ENCODE measurements at places on chromosomes 12 and 14.
A peak's percentile ranks its signal among the peaks of the same experiment; 100 is the strongest.

DNA sequence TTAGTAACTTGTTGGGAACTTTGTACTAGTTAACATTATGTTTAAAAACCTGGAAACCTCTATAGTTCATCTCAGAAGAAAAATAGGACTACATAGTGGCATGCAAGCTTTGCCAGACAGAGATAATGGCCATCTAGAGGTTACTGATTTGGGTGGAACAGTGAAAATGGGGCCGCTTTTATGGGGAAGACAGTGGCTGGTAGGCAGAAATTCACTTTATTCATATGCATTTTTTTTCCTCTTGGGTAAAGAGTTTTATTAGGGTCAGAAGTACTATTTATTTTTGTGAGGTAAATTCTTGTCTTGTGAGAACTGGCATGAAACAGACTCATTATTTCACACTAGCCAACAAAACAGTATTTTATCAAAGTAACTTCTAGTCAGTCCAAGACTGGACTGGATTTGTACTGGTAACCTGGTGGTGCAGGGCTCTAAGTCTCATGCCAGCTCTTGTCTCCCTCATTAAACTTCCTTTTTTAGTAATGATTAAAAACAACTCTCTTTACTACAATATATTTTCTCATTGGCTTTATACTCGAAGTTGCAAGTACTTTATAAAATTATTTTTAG, 345.8 kb downstream of the RAD51B start:
- no peak for DNase-seq

DNA sequence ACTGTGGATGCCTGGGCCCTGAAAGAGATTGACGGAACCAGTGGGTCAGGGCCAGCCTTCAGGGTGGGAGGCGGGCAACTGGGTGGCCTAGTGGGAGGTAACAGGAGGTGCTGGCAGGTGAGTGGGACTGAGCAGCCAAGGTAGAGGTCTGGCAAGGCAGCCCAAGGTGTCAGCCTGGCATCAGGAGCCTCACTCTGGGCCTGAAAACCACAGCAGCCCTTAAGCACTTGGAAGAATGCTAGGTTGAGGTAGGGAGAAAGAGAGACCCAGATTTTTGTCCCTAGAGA, 315.8 kb upstream of the PRICKLE1 start:
- DNase-seq: no peak

GRCh38 chr14:25237845-25238244, 187.9 kb upstream of the STXBP6 start:
- DNase-seq: no peak

GRCh38 chr14:96502621-96503305, 581 bp downstream of the PAPOLA start:
- DNase-seq: peak; percentile 7

- DNase-seq: no peak
These were observed 27.3 kb downstream of the SLC25A47 start for GRCh38 chr14:100350276-100350926.

DNA sequence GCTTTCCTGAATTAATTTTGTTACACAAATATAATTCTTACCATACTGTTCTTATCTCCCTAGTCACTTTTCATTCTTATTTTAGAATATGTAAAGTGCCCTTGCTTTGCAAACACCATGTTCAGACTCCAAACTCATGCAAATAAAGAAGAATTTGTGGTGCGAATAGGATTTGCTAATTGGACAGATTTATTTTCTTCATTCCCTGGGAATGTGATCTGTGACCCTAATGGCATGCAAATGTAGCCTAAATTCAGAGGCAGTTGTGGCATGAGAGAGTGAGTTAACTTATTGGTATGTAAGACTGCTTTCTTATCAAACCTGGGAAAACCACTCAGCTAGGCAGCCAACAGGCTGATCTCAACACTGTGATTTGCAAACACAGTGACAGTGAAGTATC, 10.0 kb downstream of the CAPZA3 start:
- no peak for DNase-seq

- no peak for DNase-seq
These were observed 1089.8 kb downstream of the FLRT2 start for GRCh38 chr14:86619726-86620125.

- DNase-seq: no peak
These were observed 664.6 kb upstream of the FOXG1 start for GRCh38 chr14:28102001-28102400.

DNA sequence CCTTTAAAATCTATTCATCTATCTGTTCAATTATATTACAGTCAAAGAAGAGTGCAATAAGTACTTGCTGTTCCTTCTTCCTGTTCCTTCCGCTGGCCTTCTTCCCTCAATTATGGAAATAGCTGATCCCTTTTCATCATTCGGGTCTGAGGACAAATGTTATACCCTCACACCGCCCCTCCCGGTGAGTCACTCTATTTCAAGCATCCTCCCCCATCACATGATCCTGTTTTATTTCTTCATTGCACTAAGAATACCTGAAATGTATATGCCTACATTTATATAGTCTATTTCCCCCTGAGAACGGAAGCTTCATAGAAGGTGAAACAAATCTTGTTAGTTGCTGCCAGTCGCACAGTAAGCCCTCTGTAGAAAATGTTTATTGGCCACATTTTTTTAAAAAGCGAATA, 2.5 kb downstream of the SLC38A1 start:
- peak; percentile 9 for DNase-seq

GRCh38 chr14:44897845-44898151, 63.9 kb downstream of the KLHL28 start:
- DNase-seq: no peak

DNA sequence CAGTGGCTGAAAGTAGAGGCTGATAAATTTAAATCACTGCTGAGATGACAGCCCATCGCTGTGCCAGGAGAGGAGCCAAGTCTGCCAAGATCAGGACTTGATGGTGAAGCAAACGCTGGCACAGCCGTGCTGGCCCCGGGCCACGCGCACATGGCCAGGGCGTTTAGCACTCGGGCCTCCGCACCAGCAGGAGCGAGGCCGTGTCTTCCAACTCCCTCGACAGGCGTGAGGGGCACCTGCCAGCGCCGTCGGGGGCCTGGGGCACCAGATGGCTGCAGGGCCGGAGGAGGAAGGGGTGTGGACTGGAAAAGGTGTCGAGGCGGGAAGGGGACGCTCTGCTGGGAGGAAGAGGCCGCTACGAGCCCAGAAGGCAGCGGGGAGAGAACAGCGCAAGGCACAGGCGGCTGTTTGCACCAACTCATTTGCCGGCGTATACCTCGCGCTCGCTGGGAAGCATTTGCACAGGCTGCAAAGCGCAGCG, 29.5 kb downstream of the RIMBP2 start:
- DNase-seq: no peak

- no peak for DNase-seq
These were observed 59.5 kb downstream of the SMOC1 start for GRCh38 chr14:69938751-69939150.

DNA sequence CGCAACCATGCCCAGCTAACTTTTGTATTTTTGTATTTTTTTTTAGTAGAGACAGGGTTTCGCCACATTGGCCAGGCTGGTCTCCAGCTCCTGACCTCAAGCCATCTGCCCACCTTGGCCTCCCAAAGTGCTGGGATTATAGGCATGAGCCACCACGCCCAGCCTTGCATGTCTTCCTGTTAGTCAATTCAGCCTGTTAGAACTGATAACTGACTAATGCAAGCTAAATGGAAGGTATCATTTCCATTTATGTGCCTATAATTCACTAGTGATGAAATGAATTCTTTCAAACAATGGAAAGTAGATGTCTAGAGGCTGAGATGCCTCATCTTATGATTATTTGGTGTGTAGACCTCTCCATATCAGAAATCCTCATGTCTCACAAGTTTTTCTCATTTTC, 37.3 kb upstream of the DIP2B start:
- no peak for DNase-seq

DNA sequence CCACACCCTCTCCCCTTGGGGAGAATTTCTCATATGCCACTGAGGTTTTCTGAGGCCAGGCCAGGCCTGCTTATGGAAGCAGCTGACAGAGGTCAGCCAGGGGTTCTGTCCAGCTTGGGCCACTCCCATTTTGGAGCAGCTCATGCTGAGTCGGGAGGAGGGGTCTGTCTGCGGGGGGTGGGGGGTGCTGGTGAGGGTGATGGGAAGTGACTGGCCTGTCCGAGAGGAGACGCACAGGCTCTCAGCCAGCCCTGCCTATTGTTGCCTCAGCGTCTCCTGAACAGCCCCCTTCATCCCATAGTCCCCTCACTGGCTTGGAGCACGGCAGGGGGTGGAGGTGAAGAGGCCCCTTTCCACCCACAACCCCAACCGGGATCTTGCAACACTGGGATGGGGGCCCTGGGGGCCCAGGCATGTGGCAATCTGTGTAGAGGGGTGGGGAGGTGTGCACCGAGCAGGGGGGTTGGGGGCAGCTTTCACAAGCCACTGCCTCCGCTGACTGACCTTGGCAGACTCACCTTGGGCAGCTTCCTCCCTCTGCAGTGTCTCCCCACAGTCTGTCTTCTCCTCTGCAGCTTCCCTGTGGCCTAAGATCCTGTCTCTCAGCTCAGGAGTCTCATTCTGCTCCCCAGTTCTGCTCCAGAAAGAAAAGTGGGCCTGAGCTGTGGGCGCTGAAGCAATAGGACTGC, 5.5 kb downstream of the CEBPE start:
- DNase-seq: no peak

DNA sequence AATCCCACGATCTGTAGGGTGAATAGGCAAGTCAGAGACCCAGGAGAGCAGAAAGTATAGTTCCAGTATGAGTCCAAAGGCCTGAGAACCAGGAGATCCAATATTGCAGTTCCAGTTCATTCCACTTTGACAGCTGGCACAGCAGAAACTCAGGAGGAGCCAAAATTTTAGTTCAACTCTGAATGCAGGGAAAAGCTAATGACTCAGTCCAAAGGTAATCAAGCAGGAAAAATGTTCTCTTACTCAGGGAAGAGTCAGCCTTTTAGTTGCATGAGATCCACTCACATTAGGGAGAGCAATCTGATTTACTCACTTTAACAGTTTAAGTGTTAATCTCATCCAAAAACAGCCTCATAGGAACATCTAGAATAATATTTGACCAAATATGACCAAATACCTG, 130.2 kb upstream of the LRFN5 start:
- DNase-seq: no peak

GRCh38 chr12:14369311-14369710, 3.8 kb downstream of the ATF7IP start:
- DNase-seq: no peak

DNA sequence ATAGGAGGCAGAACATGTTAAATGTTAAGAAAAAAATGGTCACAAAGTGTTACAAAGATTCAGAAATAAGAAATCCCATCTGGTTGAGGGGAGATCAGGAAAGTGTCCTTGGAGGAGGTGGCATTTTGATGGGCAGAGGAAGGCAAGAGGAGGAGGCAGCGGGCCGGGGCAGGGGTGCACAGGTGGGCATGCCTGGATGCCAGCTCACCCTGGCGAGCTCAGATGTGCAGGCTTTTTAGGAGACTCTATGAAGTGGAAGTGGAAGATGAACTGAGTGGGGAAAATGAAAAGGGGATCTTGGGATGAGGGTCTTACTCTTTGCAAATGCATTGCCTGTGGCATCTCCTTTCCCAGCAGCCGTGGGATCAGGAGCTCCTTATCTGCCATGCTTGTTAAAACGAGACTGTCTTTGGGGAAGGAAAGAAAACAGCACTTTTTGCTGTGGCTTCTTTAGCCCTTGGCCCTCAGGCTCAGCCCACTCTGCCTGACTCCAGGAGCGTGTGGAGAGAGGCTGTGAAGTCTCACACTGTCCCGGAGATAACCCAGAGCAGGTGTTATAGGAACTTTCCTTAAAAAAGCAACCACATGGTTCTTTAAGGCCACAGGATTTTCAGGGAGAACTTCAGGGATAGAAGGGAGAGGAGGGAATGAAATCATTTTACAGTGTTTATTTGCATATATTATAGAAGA, 62.6 kb downstream of the ELK3 start:
- no peak for DNase-seq

GRCh38 chr14:97458661-97459579, 661.7 kb downstream of the VRK1 start:
- DNase-seq: peak; percentile 69

DNA sequence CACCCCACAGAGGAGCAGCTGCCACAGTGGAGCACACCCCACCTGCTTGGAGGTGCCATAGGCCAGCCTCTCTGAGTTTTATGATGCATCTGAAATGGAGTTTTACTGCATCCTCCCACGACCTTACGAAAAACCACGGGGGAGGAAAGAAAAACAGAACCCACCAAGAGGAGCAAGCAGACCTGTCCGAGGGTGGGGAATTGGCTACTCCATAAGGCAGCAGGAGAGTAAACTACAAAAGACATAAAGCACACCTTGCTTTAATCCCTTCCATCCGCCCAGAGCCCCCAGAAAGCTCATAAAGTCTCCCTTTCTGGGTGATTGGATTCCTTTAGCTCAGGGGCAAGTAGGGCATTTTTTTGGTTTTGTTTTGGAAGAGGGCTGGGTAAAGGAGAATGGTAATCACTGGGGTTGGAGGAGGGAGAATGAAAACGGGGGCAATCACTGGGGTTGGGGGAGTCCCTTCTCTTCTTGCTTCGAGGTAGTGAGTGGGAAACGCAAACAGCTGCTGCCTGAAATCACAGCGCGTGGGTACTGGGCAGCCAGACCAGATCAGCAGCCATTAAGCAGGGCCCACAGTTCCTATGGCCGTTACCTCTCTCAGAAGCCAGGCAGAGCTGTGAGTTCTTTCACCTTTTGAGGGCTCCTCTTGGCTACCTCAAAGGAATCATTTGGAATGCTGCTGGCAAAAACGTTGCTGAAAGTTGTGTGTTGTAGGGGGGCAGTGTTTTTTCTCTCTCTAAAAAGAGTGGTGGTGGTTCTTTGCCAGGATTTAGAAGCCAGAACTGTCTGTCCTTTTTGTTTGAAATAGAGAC, 433.6 kb downstream of the ZFP36L1 start:
- DNase-seq: no peak

DNA sequence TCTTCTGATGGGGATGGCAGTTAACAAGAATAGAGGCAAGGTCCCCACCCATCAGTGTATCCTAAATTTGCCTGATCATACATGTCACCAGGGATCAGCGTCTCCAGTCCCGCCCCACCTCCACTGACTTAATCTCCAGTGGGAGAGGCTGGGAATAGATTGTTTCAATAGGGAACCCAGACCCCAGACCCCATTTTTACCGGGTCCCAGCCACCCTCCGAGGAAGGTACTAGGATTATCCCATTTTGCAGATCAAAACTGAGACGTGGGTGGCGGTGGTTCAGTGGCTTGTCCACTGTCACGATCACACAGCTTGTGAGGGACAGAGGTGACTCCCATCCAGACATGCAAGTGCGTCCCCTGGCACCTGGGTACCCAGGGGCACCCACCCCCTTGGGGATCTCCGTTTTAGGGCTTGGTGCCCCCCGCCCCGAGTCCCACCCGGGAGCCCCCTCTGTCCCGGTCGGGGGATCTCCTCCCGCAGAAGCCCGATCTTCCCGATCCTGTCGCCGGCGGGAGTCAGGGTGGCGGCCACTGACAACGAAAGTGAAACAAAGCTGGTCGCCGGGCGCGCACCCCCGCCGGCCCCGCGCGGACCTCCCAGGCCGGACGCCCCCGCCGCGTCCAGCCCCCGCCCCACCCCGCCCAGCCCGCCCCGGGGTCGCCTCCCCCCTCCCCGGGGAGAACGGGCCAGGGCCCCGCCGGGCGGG, 523 bp downstream of the WSB2 start:
- DNase-seq: no peak
